Vagina (tissue), 2 donors: ENCODE measurements at places on chromosomes 3 and 15.
A peak's percentile ranks its signal among the peaks of the same experiment; 100 is the strongest.

DNA sequence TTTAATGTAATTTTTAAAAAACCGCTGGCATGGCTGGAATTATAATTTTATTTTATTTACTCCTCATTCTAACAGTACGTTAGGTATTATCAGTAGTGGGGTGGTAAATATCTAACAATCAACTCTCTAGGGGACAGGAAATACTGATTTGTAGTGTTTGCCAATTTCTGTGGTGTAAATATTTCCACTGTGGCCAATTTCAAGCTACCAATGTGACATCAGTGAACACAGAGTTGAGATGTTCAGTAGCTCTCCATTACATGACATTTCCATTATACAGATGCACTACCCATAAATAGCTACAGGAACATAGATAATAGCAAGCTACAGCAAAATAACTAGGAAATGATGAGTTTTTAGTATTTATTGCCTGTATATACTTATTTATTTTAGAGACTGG is 10.0 kb upstream of the ARL8B start:
- DNase-seq, result no peak

GRCh38 chr15:82846621-82847020 is 37.2 kb downstream of the WHAMM start:
- DNase-seq, result no peak

GRCh38 chr3:72892081-72892775 is 4.4 kb downstream of the GXYLT2 start:
- no peak for DNase-seq

DNA sequence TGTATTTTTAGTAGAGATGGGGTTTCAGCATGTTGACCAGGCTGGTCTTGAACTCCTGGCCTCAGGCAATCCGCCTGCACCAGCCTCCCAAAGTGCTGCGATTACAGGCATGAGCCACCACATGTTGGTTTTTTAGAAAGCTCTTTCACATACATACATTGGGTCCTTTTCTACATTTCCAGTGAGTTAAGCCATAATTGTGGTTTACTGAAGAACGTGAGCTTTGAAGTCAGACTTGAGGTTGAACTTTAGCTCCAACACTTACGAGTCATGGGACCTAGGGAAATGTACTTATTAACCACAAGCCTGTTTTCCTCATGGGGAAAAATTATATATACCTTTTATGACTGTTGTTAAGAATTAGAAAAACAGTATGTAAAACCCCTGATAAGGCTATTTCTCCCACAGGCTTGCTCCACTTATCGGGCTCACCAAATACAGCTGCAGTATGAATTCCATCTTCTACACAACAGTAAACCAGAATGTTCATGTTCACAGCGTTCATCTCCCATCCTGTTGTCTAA is 39.0 kb downstream of the GPR160 start:
- DNase-seq, result no peak

- DNase-seq, result no peak
These were observed 14.9 kb downstream of the RTP1 start for GRCh38 chr3:187212196-187212545.

- DNase-seq, result no peak
These were observed 66.2 kb downstream of the C3orf80 start for GRCh38 chr3:160291290-160291908.

DNA sequence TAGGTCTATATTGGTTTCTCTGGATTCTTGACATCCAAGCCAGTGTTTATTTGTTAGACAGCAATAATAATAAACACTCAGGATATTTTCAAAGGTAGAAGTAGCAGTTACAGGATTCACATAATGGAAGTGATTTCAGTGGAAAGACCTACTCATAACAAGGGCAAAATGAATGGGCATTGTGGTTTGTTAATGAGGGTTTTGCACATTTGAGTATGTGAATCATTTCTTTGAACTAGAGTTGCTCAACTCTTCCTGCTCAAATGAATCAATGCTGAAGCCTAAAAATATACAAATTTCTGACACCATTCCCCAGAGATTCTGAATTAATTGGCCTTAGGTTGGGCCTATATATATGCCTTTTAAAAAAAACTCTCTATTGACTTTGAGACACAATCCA is 4.1 kb upstream of the COL6A5 start:
- no peak for DNase-seq

GRCh38 chr15:68442041-68442440 is 10.1 kb upstream of the ITGA11 start:
- DNase-seq, result no peak

DNA sequence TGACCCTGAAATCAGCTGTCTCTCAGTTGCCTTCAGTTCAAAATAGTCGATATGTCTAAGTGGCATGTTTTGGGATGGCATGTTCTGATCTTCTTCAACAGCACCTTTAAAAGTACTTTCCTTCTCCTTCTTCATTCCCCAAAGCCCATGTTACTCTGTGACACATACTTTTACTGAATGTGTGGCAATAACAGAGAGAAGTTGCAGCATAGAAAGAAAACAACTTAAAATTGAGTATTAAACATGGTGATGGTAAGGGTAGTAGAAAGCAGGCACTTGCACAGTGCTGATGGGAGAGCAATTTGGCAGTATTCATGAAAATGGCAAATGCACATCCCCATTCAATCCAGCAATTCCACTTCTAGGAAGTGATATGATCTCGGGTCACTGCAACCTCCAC is 12.3 kb upstream of the ULK4 start:
- no peak for DNase-seq

- no peak for DNase-seq
These were observed 24.9 kb downstream of the SIAH2 start for GRCh38 chr3:150737874-150738679.

DNA sequence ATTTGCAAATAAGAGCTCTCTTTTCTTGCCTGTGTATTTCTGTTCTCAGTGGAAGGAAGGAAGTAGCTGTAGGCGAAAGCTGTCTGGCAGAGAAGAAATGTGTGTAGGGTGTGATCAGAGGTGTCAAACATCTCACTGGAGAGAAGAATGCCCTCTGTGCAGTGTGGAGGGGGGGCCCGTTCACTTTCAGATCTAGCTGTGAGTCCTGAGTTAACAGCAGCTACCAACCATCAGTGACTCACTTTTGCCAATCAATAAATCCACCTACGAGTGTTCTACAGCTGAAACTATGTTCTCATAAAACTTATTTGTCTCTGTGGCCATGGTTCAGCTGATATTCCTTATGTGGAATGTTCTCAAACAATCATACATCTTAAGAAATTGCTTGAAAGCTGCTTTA is 103.7 kb downstream of the FRMD4B start:
- no peak for DNase-seq

DNA sequence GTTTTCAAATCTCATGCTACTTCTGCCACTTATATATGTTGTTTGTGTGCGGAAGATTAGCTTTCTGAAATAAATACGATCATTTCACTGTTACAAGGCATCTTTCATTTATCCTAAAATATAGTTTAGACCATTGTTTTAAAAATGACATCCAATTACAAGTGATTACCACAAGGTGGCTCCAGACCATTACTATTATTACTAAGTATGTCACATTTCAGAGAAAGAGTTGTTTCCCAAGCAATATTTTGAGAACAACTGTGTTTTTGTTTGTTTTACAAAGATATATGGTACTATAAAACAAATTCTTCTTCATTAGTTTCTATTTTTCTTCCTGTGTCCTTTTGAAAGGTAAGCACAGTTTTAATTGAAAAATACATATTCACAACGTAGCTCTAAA is 136.0 kb upstream of the RAP2B start:
- DNase-seq, result no peak

DNA sequence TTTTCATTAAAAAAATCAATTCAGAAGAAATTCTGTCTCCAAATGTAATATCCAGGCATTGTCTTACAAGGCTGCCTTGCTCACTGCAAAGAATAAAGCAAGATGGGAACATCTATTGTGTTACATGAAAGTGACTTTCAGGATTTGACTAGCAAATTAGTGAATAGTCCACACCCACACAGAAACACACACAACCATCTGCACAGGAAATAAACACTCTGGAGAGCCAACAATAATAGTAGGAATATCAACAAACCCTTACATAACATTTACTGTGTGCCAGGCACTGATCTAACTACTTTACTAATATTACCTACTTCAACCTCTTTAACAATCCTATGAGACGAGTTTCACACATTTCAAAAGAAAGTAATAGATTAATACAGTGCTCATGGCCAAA is 28.9 kb upstream of the ZNF385D start:
- no peak for DNase-seq

DNA sequence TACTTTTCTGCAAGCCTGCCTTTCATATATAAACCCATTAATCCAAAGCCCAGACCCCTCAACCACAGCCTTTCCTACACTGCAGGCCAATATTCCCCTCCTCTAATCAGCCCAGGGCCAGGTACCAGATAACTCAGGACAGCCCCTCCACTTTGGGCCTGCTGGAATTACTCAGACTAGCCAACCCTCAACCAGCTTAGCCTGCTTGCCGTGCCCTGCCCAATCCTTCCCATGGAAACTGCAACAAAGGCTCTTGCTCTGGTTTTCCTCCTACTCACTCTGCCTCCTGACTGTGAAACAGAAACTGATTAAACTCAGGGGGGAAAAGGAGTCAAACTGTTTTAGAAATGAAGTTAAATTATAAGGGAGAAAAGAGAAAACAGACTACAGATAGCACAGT is 248.1 kb downstream of the KLF13 start:
- DNase-seq, result peak; percentile 64

DNA sequence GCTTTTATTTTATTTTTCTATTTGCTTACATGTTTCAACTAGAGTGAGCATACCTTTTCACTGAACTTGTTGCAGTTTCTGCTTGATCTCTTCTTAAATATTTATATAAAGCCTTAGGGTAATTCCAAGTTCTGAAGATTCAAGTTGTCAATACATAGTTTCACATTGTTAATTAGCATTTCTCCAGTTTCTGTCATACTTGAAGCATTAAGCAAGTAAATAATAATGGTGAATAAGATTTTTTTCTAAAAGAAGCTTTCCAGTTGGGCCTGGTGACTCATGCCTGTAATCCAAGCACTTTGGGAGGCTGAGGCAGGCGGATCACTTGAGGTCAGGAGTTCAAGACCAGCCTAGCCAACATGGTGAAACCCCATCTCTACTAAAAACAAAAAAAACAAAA is 53.9 kb downstream of the CALML4 start:
- no peak for DNase-seq

DNA sequence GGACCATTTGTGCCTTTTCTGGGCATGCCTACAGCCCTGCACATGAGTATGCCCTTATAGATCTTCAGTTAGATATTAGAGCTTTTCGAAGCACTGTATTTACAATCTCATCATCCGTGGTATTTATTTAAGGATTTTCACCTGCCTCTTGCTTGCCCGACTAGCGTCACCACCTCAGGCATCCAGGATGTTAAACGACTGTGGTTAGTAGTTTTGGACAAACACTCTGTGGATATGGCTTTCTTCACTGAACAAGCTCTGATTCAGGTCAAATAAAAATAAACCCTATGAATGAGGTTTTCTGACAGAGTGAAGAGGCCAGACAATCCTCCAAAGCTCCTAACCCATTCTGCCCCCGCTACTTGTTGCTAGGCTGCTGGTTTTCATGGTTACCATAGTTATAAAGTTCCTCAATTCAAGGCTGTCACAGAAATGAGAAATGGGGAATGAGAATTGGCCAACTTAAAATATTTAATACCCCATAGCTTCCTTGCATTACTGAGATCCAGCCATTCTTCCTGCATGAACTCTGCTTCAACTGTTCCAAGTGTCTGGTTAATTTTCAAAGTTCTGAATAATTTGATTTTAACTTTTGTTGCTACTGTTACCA is 440.1 kb downstream of the GABRG3 start:
- DNase-seq, result no peak

GRCh38 chr15:94015324-94015723 is 216.0 kb upstream of the MCTP2 start:
- no peak for DNase-seq

GRCh38 chr15:99104788-99105513 is at the start of gene SYNM:
Gene SYNM (plus strand): TSS chr15:99105080. CDS start chr15:99105200, 120 bp downstream.
- peak; percentile 91 for DNase-seq

GRCh38 chr3:52204337-52205073 is 6.5 kb downstream of the ALAS1 start:
- no peak for DNase-seq

GRCh38 chr3:155418407-155418806 is 124.9 kb upstream of the STRIT1 start:
- no peak for DNase-seq

- no peak for DNase-seq
These were observed 371.8 kb downstream of the IL20RB start for GRCh38 chr3:137329594-137329993.

GRCh38 chr3:129182390-129183185 is 1.1 kb downstream of the CNBP start:
- DNase-seq, result no peak

- DNase-seq, result no peak
These were observed 181.9 kb upstream of the TTC14 start for GRCh38 chr3:180420016-180420415.

GRCh38 chr15:58324533-58324932 is 107.3 kb upstream of the LIPC start:
- no peak for DNase-seq

GRCh38 chr3:25885544-25885943 is 95.7 kb downstream of the OXSM start:
- DNase-seq, result no peak

GRCh38 chr3:11379824-11380701 is 107.9 kb downstream of the ATG7 start:
- DNase-seq, result no peak

GRCh38 chr15:101458908-101459578 is 30.5 kb downstream of the PCSK6 start:
- no peak for DNase-seq

GRCh38 chr3:180036671-180037455 is at the start of gene PEX5L:
Gene PEX5L (minus strand): TSS chr3:180036937. CDS start chr3:180036599, 338 bp downstream.
- no peak for DNase-seq

- no peak for DNase-seq
These were observed 17.7 kb downstream of the CLEC3B start for GRCh38 chr3:45043728-45044299.

GRCh38 chr15:99662903-99663302 is 70.3 kb downstream of the LYSMD4 start:
- no peak for DNase-seq

DNA sequence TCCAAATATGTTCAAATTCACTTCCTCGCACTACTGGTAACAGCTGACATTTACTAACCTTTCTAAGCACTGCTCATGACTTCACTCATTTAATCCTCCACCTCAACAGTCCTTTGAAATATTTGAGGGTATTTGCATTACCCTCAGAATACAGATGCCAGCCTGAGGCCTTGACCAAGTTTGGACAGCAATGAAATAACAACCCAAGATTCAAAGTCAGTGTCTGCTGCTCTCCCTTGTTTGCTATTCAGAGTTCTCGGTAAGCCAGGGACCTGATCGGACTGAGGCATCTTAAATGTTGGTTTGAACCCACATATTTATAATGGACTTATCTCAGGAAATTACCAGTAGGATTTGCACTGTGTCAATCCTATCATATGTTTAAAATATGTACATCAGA is 19.9 kb upstream of the SNRK start:
- DNase-seq, result peak; percentile 16

DNA sequence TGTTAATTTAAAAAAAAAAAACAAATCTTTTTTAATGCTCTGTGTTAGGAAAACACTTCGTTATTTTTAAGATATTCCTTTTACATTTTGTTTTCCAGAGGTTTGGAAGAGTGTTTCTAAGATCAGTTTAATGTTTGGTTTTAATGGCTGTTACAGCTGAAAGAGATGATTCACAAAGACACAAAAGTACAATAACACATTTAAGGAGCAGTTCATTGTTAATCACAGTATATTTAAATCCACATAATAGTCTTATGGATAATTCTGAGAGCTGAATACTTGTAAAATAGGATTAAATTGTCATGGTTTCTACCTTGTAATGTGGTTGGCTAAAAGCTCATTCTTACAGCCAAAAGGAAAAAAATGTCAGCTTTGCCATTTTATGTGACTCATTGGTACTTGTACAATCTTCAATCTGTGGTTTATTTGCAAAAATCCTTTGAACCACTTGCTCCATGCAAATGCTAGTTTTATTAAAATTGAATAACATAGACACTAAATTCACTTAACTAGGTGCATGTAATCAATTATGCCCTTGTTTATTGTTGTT is 426.4 kb downstream of the NLGN1 start:
- DNase-seq, result no peak
